Stimulated activated CD4-positive, alpha-beta T cell treated with anti-CD3 and anti-CD28 coated beads, Interleukin-2, amount 100 ng/mL, for 24 hours (primary cell): ENCODE measurements at places on chromosomes 1 and 21.

DNA sequence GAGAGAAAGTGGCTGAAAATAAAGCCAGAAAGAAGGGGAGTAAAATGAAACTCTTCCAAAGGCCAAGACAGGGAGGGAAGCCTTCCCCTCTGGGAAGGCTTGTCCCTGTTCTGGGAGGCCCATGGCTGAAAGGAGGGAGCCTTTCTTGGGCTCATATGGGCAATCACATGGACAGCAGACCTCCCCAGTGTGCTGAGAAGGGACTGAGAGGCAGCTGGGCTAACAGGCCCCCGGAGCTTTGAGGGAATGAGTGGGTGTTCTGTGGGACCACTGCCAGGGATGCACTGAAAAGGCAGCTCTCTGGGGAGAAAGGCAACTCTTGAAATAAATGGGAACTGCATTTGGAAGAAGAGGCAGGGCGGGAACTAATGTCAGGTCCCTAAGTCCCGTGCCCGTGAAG lies 39.1 kb downstream of the KANK4 start:
- no peak for DNase-seq

DNA sequence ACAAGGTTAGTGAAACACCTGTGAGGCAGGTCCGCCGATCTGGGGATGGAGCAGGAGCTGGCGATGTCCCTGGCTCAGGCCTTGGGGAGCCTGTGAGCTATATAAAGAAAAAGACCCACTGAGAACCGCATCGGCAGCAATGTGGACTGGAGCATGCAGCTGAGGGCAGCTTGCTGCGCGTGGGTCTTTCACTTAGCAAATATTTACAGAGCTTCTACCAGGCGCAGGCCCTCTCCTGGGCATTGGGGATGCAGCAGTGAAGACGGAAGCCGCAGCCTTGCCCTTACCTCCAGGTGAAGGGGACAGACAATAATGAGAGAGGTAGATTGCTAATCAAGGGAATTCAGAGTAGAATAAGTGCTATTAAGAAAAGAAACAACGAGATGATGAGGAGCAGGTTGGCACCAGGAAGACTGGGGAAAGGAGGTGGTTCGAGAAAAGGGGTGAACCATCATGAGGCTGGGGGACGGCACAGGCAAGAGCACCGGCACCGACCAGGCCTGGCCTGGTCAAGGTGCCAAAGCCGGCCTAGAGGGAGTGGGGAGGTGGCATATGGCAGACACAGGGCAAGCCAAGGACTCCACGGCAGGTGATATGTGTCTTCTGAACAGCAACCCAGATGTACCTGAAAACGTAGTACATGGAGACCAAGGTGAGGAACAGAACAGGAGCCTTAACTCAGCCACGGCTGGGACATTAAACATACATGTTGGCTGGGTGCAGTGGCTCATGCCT lies 60.7 kb upstream of the PAX7 start:
- DNase-seq, result no peak

- DNase-seq, result no peak
Observed at GRCh38 chr1:56034847-56035481, 544.4 kb downstream of the PLPP3 start.

DNA sequence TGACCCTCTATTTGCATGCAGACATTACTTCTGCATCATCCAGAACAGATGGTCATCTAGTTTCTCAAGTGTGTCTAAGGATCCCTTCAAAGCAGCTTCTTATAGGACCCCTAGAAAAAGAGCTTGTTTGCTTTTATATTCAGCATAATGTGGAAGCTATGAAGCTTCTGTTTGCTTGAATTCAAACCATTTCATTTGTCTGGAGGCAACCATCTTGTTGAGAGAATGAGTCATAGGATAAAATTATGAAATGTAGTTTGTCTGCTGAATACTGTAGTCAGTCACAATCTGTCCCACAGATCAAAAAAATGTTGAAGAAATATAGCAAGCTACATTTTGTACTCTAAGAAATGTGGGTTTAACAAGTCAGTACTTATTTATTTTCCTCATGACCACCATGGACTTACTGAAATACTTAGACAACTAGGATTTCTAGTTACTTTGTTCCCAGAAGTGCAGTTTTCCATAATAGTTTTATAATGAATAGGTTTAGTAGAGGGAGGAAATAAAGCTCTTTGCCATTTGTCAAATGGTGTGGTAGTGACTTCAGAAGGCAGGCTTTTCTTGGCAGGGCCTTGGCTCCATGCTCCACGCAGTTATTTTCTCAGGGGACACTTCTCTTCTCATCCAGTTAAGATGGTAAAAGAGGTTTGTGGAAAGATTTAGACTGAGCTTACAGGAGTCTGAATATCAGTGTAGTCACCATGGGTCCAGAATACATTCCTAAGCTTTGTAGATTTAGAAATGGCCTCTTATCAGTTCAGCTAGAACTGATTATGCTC lies 74.8 kb upstream of the DEPDC1 start:
- no peak for DNase-seq

GRCh38 chr1:62978741-62979140 lies 194.8 kb downstream of the ATG4C start:
- DNase-seq, result no peak

DNA sequence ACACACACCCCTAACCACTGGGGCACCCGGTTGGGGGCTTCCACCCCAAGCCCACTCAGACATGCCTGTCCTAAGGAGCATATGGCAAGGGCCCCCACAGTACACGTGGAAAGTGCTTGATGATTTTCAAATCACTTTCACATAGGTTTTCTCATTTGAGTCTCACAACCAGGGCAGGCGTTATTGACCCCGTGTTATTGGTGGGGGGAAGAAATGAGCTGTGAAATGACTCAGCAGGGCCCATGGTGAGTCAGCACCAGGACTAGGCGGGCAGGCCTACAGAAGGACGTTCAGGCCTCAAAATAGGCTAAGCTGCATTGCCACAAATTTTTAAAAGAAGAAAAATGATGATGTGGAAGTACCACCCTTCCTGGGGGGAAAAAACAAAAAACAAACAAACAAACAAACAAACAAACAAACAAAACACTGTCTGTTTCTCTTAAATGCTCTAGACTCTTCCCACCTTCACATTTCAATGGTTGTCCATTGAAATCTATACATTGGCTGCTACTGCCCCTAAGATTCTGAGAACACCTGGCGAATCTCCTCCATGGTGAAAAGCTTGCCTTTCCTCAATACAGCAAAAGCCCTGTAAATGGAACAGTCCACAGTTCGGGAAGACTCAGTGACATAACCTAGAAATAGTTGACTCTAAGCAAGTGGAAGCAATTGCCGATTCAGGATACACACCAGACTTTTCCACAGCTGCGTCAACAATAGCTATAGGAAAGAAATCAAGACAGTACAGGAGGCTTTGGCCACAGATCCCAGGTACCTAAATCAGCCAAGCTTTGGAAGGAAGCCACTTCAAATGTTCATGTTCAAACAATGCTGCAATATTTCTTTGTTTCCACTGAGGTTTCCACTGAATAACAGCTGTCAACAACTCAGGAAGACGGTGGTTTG lies 234.7 kb downstream of the TOMM20 start:
- peak; percentile 55 for DNase-seq

DNA sequence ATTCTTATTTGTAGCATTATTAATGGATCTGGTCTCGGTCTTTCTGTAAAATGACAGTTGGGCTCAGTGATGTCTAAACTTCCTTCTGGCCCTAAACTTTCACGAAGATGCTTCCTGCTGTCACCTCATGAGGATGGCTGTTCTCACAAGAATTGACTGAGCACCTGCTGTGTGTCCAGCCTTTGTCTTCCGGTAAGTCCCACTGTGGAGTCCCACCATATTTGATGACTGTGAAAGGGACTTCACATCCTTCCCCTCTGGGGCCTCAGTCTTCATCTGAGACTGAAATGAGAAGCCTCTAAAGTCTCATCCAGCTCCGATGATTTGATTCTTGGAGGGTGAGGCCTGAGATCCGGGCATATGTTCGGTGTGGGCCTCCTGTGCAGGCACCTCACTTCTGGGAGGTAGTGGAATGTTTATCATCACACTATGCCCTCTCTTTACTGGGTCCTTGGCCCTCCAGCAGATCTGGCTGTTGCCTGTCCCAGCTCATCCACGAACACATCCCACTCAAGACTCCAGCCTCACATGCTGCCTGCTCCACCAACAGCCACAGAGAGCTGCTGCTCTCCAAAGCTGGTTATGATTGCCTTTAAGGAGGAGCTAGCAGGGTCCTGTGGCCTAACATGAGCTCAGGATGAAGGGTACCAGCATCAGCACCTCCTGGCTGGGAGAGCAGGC lies 95.8 kb downstream of the KCNN3 start:
- DNase-seq, result no peak

GRCh38 chr21:25381936-25382452 lies 225.3 kb downstream of the MRPL39 start:
- DNase-seq, result no peak

GRCh38 chr1:10901091-10901890 lies 104.8 kb upstream of the CASZ1 start:
- no peak for DNase-seq

GRCh38 chr21:29645666-29646553 lies 293.9 kb downstream of the GRIK1 start:
- no peak for DNase-seq

GRCh38 chr1:158819461-158820443 lies 11.4 kb upstream of the MNDA start:
- DNase-seq, result peak; percentile 4

GRCh38 chr21:35229290-35229689 lies 180.2 kb upstream of the RUNX1 start:
- no peak for DNase-seq

DNA sequence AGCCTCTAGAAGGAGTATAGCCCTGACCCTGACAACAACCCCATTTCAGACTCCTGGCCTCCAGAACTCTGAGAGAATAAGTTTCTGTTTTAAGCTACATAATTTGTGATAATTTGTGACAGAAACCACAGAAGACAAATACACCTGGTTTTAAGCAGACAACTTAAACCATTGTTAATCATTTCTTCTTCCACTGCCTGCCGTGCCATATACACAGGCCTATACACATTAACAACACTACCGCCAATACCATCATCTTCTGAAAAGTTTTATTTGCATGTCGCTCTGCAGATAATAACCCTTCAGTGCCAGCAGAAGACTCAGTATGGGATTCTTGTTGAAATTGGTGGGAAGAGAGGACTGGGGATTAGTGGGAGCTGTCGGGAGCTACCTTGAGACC lies 39.9 kb upstream of the KRTAP19-8 start:
- DNase-seq, result no peak

DNA sequence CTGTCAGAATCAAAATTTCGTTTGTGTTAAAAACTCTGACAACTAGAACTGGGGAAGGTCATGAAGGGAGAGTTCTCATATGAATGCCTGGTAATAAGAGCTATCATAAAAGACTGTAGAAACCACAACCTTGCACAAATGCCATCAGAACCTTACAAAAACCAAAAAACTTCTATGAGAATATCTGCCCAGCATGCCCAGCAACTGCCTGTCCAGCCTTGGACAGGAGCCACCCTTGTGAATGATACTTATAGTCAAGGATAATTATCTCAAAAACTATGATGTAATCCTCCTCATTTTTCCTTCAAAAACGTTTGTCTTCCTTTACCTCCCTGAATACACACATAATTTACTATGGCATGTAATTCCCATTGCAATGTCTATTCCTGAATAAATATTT lies 53.4 kb upstream of the C1orf185 start:
- no peak for DNase-seq

DNA sequence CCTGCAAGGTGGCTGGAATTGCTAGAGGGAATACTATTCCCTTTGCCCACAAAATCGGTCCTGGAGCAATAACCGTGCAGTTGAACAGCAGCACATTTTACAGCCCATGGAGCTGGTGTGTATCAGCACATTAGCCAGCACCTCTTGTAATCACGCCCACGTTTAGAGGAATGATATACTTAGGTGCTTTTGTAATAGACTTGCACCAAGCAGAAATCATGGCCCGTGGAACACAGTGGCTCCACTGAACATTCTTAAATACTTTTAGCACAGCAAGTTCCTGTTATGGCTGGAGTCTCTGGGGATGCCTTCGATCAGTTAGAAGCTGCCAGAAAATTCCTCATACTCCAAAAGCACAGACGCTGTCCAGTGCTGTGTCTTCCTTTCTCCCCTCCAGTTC lies 218.1 kb upstream of the FAM78B start:
- no peak for DNase-seq

DNA sequence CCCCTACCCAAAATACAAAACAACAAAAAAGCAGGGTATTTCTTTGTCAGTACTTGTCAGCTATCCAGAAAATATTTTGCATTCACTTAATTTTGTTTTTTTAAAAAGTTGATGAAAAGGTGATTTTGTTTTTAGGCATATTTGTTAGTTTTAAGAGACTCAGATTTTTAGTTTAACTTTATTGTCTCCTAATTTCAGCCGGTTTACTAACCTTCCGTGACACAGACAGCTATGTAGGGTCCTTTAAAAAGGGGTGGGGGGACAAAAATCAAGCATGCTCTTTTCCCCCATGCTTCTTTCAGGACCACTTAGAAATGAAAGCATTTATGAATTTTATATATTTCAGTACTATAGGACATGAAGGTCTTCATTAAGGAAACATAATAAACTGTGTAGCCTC lies 1.6 kb downstream of the PBX1 start:
- no peak for DNase-seq

- DNase-seq, result no peak
Observed at GRCh38 chr1:198199105-198199504, 42.3 kb downstream of the NEK7 start.

DNA sequence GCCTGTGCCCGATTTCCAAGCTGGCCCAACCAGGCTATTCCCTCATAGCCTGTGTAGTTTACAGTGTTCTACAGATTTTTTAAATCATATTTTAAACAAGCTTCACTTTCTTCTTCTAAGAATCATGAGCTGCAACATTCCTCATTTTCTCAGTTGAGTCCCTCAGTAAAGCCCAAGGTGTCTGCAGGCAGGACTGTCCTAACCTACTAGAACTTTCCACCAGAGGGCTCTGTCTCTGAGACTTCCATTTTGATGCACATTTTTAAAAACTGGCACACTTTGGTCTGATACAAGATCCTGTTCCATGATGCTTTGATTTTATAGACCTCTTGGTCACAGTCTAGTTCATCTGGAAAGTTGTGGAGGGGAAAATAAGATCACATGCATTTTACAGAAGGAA lies 21.6 kb upstream of the SLAMF6 start:
- DNase-seq, result no peak

- no peak for DNase-seq
Observed at GRCh38 chr1:111499026-111499785, 4.2 kb downstream of the ADORA3 start.

DNA sequence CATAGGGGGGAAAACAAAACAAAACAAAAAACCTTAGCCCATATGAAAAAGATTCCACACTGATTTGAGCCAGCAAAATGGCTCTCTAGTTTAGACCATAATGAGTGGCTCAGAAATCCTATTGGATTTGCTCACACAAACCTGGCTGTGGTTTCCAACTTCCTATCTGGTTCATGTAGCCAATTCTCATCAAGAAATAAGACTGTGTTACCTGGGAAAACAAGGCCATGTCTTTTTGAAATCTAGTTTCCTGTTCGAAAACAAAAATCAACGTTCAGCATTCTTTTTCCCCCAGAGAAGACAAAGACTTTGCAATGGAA lies 69.2 kb downstream of the TBX15 start:
- no peak for DNase-seq

GRCh38 chr1:27936370-27936769 lies 1.6 kb downstream of the SMPDL3B start:
- DNase-seq, result no peak
